Right forelimb (tissue), 1 donor: ENCODE measurements at places on chromosomes 2 and 18.

GRCh38 chr18:39561126-39561525 is 1995.5 kb upstream of the CELF4 start:
- no peak for DNase-seq

DNA sequence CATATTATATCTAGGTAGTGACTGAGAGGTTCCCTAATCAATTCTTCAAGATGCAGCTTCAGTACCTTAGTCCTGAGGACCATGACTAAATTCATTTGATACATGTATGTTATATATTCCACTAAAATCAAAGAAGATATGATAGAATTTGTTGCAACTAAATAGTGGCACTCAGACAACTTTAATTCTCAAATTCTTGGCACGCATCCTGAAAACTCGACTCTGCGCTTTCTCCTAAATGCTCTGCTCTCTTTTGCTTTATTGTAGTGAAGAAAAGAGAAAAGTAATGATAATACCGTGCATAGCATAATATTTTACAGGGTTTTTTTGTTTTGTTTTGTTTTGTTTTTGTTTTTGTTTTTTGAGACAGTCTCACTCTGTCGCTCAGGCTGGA is 475.3 kb downstream of the ARHGAP15 start:
- DNase-seq, result no peak

GRCh38 chr2:40213619-40214018 is 238.3 kb downstream of the SLC8A1 start:
- DNase-seq, result no peak

DNA sequence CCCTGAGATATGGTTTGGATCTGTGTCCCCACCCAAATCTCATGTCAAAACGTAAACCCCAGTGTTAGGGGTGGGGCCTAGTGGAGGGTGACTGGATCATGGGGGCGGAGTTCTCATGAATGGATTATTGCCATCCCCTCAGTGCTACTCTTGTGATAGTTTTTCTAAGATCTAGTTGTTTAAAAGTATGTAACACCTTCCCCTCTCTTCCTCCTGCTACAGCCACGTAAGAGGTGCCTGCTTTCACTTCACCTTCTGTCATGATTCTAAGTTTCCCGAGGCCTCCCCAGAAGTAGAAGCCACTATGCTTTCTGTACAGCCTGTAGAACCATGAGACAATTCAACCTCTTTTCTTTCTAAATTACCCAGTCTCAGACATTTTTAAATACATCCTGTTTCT is 16.9 kb downstream of the PUM2 start:
- DNase-seq, result no peak

GRCh38 chr2:151033271-151034248 is 228.1 kb downstream of the RBM43 start:
- DNase-seq, result no peak

DNA sequence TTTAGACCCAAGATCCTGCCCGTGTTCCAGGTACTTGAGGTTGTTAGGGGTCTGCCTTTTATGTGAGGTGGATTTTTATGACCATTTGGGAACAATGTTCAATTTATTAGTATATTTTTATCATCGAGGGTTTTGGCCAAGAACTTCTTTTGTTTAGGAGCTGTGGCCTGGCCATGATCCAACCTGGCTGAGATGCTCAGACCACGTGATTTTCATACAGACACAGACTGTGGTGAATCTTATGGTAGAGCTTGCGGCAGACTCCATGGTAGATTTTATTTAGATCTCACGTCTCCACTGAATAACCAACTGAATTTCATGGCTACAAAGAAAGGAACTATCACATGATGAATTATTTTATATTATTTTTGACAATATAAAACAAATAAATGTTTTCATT is 405.5 kb upstream of the VWC2L start:
- no peak for DNase-seq

DNA sequence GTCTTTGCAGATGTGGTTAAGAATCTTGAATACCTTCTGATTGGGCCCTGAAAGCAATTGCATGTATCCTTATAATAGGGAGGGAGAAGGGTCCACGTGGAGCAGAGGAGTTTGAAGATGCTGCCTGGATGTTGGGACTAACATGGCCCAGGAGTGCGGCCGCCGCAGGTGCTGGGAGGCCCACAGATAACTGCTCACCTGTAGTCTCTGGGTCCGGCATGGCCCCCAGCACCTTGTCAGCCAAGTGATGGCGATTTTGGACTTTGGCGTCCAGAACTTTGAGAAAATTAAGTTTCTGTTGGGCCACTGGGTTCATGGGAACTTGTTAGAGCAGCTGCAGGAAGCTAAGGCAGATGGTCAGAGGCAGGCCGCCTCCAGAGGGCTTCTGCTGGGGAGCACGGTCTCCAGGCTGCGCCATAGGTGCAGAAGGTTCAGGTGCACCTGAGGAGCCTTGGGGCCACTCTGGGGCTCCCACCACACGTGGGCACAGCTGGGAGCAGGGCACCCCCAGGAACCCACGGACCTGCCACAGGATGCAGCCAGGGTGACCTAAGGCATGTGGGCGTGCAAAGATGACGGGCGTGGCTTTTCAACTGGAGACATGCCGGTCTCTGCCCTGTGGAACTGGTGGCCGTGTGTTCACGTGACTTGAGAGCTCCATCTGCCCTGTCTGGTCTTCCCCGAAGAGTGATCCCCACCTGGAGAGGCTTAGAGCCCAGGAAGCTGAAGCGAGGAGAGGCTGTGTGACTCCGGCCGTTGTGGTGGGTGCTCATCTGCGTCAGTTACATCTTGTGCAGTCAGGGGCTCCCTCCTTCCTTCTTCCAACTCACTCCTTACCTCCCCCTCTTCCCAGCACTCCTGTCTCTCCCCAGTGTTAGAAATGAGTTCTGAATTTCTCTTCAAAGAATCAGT is 277.3 kb downstream of the AGAP1 start:
- DNase-seq, result no peak

DNA sequence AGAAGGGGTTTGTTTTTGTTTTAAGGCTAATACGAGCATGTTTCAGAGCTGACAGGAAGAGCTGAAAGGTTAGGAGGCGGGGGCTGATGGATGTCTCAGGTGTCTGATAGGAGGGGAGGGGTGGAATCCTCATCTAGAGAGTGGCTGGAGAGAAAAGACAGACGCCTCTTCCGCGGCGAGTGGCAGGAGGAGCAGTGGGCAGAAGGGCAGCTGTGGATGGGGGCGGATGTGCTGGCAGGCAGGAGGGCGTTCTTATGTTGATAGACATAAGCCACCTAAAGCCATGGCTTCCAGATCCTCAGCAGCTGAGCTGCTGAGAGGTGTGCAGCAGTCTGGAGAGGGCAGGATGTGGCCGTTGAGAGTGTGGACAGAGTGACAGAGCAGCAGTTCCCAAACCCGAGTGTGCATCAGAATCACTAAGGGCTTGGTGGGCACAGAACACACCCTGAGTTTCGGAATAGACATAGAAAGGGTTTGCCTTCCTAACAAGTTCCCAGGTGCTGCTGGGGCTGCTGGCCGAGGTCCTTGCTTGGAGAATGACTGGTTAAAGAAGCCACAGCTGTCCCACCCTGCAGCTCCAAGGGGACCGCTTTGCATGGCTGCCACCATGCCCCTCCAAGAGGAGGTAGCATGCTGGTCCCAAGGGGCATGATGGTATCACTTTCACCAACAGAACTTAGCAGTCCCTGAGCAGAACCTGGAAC is 3.0 kb upstream of the ITM2C start:
- DNase-seq, result no peak

- peak; percentile 92 for DNase-seq
These were observed at the start of gene MYL12B for GRCh38 chr18:3261373-3262233. MYL12B (plus strand) TSS chr18:3262133; CDS start chr18:3272899, 10,766 bp downstream.

- DNase-seq, result no peak
These were observed 782.5 kb upstream of the HS6ST1 start for GRCh38 chr2:129101186-129101585.

DNA sequence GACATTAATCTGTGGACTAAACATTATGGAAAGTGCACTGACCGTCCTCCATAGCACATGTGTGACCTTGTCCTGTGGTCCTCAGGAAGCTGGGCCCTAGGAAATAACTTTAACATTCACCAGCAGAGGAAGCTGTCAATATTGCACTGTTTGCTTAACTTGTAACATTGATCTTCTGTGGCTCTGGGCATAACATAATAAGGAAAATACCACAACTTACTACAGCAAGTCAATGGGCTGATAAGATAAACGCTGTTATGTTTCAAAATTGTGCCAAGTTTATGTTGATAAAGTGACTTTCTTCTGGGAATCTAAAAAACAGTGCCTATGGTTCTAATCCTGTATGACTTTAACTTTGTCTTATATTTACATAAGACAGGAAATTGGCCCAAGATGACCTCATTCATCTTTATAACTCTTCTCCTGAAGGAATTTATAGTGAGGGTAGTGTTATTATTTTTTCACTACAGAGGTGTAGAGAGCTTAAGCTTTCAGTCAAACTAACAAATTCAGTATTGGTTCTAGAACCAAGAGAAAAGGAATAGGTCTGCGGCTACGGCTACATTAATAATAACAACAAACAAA is 113.7 kb upstream of the MAP4K3 start:
- no peak for DNase-seq

DNA sequence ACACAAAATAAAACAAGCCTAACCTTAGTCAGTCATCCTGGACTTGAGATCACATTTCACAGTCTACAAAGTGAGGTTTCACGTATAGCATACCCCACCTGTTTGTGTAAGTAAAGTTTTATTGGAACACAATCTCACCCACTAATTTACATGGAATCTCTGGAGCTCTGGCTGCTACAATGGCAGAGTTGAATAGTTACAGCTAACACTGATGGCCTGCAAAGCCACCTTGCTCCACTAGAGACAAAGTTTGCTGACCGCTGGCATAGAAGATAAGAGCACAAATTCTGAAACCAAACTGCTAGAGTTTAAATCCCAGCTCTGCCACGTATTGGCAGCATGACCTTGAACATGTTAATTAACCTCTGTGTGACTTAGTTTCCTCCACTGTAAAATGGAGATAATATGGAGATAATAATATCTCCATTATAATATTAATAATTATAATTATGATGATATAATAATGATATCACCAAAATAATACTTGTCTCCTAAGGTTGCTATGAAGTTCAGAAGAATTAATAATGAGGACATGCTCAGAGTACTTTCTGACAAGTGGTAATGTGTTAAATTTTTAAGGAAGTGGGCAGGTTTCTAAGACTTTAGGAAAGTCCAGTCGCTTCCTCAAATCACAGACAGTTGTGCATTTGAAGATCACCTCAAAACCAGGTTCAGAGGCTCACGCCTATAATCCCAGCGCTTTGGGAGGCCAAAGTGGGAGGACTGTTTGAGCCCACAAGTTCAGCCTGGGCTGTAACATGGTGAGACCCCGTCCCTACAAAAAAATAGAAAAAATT is 204.6 kb downstream of the SH3RF3 start:
- no peak for DNase-seq

DNA sequence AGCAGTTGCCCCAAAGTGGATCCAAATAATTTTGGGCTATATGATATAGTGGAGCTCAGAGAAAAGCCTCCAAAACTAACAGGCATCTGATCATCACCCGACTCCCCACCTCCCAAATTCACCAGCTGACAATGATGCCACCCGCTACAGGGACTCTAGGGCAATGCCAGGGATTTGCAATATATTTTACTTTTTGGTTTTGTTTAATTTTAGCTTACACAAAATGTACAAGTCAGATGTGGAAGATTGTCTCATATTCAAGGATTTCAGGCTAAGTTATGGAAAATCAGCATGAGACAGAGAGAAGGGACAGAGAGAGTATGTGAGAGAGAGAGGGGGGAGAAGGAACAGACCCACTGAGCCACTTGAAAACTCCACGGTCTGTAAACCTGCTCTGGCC is 187.4 kb downstream of the TMEM247 start:
- no peak for DNase-seq

DNA sequence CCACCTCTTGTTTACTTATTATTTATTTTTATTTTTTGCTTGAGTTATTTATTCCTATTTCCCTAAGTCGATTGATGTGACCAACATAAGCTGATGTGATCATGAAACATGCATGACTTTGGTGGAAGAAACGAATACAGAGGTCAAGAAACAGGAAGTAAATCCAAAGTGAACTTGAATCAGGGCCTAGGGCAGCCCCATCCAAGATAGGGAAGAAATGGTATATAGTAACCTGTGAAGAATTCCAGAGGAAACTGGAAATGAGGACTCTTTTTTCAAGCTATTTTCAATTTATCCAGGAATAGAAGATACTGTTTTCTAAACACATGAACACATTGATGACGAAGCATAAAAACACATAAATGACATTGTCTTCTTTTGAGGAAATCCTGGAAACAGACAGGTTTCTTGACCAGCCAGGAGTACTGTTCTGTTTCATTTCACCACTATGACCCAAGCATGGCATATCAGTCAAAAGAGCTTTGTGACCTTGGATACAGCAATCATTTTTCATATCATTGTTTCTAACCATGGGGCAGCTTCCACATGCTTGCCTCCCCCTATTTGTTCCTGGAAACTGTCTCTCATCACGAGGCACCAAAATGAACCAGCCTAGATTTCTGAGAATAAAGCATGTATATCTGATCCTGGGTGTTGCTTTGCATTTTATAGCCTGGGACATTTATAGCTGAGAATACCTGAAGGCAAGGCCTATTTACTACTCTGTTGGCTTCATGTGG is 9.1 kb upstream of the LCLAT1 start:
- DNase-seq, result no peak

- DNase-seq, result no peak
These were observed 961 bp downstream of the GPR55 start for GRCh38 chr2:230924092-230924469.

- no peak for DNase-seq
These were observed 401.0 kb downstream of the SETBP1 start for GRCh38 chr18:45081566-45082181.

DNA sequence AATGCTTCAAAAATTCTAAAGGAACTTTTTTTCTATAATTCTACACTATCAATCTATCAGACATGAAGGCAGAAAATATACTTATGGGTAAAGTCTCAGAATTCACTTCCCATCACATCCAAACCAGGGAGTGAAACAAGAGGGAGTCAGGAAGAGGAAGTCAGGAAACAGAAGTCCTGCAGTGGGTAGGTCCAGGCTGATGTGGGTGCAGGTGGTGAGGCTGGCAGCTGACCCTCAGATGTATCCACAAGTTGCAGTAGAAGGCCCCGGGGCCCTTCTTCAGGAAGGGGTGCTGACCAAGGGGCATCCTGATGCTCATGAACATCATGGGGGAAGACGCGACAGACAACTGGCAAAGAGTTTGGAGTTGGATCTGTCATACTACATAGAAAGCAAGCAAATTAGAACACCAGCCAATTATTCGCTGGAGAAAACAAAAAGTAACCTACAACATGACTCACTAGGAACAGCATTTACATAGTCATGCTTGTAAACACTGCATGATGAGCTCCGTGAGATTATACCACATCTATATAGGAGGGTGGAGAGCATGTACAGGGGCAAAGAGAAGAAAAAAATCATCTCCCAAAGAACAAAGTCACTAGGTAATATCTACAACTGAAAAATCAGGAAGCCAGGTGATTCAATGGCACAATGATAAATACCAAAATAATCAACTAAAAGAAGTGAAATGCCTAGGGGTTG is 4.2 kb downstream of the UXS1 start:
- no peak for DNase-seq

- DNase-seq, result no peak
These were observed 83.9 kb downstream of the AAK1 start for GRCh38 chr2:69559442-69560146.

- no peak for DNase-seq
These were observed 194.9 kb upstream of the KYNU start for GRCh38 chr2:142682528-142682927.
